ENCODE measurements at places on chromosomes 4 and X.

DNA sequence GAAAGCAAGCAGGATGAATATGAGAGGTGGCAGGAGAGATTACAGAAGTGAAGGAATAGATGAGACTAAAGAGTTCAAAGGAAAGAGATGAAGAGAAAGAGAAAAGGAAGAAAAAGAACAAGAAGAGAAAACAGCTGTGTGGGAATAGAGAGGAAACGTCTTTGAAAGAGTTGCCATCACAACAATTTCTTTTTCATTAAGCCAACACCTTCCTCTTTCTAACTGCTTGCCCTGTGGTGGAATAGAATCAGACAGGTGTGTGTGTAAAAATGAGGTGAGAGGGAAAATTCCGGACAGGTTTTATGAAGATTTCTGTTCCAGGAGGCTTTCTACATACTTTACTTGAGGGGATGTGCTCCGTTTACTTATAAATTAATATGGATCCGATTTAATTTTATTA is 28.8 kb downstream of the DTHD1 start:
- no peak for DNase-seq

GRCh38 chr4:58111818-58112217 is 1001.6 kb upstream of the IGFBP7 start:
- no peak for DNase-seq

DNA sequence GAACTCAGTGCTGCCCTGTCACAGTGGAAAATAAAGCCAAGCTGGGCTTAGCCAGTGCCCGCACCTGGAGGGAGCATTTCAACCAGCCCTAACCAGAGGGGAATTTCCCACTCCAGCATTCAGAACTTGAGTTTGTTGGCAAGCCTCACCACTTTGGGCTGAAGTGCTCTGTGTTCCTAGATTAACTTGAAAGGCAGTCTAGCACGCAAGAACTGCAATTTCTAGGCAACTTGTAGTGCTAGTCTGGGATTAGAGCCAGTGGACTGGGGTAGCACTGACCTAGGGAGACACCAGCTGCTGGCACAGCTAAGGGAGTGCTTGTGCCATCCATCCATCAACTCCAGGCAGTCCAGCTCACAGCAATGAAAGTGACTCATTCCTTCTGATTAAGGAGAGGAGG is 1060.6 kb upstream of the GRID2 start:
- DNase-seq = no peak

- no peak for DNase-seq
These were observed at the start of gene MSL3 for GRCh38 chrX:11757719-11758399. MSL3 (plus strand) TSS chrX:11758237; CDS start chrX:11758264, 27 bp downstream.

DNA sequence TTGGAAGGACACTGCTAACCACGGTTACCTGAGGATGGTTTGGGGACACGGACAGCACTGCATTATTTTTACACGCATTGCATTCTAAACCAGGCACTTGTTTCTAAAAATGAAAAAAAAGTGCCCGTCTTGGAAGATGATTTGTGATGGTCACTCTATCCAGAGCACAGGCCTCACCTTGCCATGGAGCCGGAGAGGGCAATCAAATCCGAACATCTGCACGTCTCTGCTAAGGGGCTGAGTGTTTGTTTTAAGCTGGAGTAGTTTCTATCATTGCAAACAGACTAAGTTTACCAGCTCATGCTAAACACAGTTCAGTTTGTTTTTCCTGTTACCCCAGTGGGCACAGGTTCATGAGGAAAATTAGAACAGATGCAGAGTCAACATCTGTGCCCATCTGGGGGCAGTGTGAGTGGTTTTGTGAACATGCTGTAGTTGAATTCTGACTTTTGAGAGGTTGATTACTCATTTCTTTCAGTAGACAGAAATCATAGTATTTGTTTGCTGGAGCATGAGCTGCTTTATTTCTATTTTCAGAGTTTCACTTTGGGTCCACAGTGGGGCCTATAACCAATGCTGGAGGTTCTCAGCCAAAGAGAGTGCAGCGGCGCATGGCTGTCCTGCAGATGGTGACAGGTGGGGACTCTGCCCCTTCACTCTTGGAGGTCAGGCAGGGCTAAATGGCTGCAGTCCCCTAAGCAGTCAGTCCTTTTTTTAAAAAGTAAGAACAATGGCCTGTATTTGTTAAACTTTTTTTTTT is 65.4 kb upstream of the ENPP6 start:
- DNase-seq = no peak

GRCh38 chr4:43822621-43823020 is 626.0 kb downstream of the KCTD8 start:
- no peak for DNase-seq

GRCh38 chr4:102601586-102602227 is 100.5 kb downstream of the NFKB1 start:
- no peak for DNase-seq

DNA sequence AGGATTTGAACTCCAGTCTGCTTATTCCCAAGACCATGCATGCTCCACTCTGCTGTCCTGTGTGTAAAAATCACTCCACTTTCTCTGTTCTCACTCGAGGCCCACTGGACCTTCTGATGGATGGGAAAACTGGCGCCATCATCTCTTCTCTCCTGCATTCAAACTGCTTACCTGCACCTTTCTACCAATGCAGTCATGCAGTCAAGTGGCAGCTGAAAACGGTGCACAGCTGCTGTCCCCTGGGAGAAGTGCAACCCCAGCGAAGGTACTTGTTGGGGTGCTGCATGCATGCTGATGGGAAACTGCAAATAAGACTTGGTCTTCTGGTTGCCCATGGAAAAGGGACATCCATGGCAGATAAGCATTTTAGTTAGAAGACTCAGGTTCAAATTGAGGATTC is 147.1 kb downstream of the EVC2 start:
- DNase-seq = no peak

GRCh38 chr4:168335621-168336020 is 17.1 kb upstream of the DDX60 start:
- DNase-seq = no peak

Measured in non-pigmented ciliary epithelial cell (primary cell).